HS-5 (cell line): ENCODE measurements at places on chromosomes 3 and 15.

DNA sequence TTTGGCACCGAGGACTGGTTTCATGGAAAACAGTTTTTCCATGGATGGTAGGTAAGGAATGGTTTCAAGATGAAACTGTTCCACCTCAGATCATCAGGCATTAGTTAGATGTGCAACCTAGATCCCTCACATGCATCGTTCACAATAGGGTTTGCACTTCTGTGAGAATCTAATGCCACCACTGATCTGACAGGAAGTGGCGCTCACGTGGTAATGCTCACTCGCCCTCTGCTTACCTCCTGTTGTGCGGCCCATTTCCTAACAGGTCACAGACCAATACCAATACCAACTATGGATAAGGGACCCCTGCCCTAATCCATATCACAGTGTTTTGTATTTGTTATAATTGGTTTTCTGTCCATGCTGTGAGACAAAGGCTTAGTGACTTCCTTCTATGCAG, 58.9 kb downstream of the SLMAP start:
- no peak for DNase-seq

GRCh38 chr3:28028554-28028953, 212.9 kb upstream of the CMC1 start:
- DNase-seq: no peak

DNA sequence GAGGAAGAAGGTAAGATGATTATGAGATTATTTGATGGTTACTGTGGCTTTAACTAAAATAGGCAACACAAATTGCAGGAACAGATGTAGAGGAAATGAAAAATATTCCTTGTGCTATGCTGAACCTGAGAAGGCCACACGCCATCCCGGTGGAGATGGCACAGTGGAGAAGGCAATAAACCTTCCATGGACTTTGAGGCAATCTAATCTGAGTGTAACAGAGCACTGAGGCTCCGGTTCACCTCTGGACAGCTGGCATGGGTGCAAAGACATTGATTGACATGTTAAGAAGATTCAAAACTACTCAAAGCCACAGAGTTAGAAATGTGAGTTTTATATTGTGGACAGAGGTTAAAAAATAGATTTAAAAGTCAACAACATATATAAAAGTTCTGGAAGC, 535.7 kb downstream of the AGBL1 start:
- no peak for DNase-seq

GRCh38 chr3:183500981-183501704, 54.4 kb downstream of the KLHL6 start:
- no peak for DNase-seq

DNA sequence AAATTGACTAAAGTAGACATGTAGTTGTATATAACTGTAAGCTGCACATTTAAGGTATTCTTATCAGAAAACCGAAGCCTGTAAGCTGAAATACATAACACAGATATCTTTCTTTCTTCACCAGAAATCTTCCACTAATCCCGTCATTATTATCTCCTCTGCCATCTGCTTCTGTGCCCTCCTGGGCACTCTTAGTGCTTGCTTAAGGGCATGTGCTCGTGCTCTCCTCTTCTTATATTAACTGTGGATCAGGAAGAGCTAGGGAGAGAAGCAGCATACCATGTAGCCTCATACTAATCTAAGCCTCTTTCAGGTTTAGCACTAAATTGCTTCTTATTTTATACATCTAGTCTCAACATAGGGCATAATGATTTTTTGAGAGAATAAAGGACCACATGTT, 60.8 kb downstream of the RIOX2 start:
- DNase-seq: no peak

- peak; percentile 77 for DNase-seq
Measured at GRCh38 chr15:48096813-48097212, 24.0 kb upstream of the SLC24A5 start.

GRCh38 chr3:146625186-146625775, 20.1 kb upstream of the PLSCR5 start:
- DNase-seq: no peak

- no peak for DNase-seq
Measured at GRCh38 chr15:44101286-44101685, 93.8 kb downstream of the FRMD5 start.

DNA sequence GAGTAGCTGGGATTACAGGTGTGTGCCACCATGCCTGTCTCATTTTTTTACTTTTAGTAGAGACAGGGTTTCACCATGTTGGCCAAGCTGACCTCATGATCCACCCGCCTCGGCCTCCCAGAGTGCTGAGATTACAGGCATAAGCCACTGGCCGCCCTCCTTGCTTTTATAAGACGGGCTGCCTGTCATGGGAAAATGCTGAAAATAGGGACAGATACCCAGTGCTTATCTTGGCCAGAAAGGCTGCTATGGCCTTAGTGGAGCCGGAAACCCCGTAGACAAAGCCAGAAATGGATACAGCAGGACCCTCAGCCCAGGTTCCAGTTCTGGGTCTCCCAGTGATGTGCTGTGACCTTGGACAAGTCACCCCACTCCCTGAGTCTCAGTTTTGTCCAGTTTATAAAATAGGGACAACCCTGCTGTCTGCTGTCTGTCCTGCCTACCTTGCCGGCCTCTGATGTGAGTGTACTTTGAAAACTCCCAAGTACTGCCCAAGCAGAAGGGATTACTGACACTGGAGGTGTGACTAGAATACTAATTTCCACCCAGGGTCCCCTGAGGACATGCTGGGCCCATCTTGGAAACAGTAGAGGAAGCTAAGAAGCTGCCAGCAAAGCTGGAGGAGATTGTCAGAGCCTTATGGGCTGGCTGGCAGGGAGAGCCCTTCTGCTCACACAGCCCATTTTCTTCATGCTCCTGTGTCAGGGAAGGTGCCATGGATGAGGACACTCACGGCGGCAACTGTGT, 59.6 kb downstream of the BDH1 start:
- DNase-seq: no peak

- DNase-seq: no peak
Measured at GRCh38 chr3:60998858-60999257, 252.4 kb downstream of the FHIT start.

- DNase-seq: peak; percentile 52
Measured at GRCh38 chr3:8793242-8793641, 23.8 kb upstream of the OXTR start.

GRCh38 chr15:34850121-34850520, 54.8 kb upstream of the ACTC1 start:
- DNase-seq: no peak

DNA sequence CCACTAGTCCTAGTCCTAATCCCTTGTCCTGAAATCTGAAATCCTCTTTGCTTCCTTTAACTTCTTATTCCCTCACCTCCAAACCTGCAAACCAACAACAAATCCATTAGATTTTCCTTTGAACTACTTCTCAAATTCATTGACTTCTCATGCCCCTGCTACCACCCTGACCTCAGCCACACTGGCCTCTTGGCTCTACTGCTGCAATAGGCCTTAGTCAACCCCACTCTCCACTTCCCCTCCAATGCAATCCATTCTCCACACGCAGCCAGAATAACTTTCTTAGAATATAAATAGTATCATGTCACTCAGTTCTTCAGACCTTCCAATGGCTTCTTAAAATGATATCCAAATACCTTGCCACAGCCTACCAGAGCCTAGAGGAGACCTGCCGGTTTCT, 131.1 kb upstream of the GADL1 start:
- DNase-seq: no peak
